ENCODE measurements at places on chromosomes 2 and 18.

DNA sequence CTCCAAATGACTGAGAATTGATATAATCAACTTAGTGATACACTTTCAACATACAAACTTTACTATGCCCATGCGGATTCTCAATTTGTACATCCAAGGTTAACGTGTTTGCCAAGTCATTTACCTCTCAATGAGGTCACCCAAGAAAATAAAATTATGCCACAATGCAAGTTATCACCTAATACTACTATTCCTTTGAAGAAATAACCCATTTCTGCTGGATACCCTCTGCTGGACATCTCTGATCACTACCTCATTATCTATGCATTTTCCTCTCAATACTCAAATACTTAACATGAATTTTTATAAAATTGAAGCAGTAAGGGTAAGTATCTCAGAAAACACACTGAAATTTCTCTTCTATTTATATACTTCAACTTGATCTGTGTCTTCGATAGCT, 12.7 kb downstream of the HNRNPLL start:
- DNase-seq: no peak

- no peak for DNase-seq
Observed at GRCh38 chr18:24631243-24632025, 171.0 kb downstream of the HRH4 start.

DNA sequence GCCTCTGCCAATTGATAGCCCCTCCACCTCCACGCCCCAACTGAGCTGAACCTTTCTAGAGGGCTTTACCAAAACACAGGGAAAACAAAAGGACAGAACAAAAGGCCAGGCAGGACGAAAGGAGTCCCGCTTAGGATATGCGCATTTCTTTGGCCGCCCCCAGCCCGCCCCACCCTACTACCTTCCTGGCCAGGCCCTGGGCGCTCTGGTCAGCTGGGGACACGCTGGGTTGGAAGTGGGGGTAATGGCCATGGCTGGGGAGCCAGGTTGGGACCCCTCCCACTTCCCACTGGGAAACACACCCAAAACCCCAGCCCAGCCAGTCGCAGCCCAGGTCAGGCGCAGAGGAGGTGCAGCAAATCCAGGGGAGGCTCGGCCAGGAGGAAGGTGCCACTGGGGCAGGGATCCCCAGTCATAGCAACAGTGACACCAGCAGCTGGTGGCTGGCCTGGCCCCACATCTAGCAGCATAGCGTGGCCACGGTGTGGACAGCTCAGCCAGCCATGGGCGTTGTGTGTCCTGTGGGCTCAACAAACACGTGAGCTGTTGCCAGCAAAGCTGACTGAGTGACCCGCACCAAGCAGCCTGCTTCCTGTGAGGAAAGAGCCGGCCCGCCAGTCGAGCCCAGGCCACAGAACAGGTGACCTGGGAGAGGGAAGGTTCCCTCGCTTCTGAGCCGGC, 24.6 kb upstream of the B3GNT7 start:
- DNase-seq: no peak

GRCh38 chr2:47206181-47206580, 51.1 kb upstream of the STPG4 start:
- no peak for DNase-seq

DNA sequence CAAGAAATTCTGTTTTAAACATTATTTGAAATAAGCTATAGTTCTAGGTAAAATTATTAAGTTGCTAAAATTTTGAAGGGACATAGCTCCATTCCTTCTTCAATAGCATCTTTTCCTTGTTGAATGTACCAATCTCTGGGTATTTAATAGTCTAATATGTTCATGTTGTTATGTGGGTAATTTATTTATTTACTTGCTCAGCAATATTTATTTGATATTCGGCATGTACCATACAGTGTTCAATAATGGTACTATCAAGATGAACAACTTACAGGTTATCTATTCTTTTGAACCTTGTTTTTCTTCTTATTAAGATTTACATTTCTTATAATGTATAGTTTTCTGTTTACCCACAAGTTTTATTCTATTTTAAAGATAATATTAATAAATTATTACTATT, 1616.8 kb upstream of the PIK3C3 start:
- DNase-seq: no peak

- DNase-seq: no peak
Observed at GRCh38 chr18:22417496-22418188, at the start of gene CTAGE1. CTAGE1 (minus strand) TSS chr18:22417915; CDS start chr18:22417811, 104 bp downstream.

- no peak for DNase-seq
Observed at GRCh38 chr2:12890481-12890991, 173.8 kb downstream of the TRIB2 start.

DNA sequence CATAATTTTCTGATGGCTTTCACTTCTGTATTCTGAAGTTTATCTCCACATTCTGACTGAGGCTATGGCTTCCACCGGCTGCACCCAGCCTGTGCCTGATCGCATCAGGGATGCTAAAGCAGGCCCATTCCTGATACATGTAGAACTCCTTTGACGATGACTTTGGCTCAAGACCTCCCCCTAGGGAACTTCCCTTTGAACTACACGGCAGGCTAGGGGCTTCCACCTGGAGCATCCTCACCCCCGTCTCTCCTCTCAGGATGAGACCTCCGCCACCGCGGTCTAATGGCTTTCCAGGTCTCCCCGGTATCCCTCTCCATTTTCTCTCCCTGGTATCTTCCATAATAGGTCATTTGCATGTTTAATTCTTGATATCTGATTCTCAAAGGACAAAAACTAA, 214.9 kb upstream of the CHST9 start:
- no peak for DNase-seq

DNA sequence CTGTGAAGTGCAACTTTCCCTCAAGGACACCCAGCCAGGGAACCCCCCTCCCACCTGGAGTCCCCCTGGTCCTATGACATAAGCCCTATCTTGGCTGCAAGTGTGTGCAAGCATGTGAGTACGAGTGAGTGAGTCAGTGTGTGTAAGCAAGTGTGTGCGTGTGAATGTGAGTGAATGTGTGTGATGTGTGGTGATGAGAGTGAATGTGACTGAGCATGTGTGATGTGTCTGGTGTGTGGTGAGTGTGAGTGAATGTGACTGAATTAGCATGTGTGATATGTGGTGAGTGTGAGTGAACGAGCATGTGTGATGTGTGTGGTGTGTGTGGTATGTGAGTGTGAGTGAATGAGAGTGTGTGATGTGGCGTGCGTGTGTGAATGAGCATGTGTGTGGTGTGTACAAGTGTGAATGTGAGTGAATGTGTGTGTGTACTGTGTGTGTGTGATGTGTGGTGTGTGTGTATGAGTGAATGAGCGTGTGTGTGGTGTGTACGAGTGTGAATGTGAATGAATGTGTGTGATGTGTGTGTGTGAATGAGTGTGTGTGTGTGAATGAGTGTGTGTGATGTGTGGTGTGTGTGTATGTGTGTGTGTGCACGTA, 68.8 kb upstream of the SMAD7 start:
- DNase-seq: no peak

DNA sequence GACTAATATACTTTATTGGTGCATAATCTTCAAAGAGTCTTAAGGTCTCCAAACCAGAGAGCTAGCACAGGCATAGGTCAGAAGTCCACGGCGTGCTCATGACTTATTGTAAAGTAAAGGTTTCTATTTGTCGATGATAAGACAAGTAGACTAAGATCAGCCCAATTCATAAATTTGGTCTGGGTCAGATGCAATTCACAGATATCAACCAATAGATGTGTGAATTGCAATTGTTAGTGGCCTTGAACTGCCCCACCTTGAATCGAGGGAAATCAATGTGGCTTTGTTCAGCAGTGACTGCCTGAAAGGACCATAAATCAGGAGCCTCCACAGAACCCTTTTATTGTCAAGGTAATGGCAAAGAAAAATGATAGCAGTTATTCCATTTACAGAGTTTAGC, 39.1 kb upstream of the CPS1 start:
- no peak for DNase-seq

DNA sequence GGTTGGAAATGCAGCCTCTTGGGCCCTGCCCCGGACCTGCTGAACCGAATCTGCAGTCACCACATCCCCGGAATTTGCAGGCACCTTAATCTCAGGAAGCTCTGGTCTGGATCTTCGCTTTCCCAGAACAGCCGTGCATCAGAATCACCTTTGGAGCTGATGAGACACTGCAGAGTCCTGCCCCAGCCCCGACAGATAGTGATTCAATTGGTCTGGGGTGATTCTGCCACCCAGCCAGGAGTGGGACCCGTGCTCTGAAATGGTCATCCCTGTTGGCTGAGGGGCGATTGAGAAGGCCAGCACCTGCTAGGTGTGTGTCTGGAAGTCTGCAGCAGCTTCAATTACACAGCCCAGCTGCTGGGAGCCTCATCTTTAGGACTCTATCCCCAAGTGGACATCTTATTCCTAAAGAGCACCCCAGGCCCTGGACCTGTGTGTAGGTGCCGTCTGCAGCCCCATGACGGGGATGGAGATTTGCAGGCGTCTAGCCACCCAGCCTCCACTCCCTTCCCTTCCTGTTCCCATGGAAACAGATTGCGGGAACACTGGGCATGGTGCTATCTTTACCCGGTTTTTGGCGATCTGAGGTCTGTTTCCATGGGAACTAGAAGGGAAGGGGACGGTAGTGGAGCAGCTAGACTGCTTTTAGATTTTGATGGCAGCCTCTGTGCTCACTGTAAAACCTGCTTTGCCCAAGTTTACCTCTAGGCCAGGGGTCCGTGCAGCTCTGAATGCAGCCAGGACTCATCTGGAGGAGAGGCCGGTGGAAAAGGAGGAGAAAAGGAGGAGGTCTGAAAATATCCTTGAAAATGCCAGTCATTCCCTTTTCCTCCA, 156.1 kb downstream of the LDLRAD4 start:
- no peak for DNase-seq

DNA sequence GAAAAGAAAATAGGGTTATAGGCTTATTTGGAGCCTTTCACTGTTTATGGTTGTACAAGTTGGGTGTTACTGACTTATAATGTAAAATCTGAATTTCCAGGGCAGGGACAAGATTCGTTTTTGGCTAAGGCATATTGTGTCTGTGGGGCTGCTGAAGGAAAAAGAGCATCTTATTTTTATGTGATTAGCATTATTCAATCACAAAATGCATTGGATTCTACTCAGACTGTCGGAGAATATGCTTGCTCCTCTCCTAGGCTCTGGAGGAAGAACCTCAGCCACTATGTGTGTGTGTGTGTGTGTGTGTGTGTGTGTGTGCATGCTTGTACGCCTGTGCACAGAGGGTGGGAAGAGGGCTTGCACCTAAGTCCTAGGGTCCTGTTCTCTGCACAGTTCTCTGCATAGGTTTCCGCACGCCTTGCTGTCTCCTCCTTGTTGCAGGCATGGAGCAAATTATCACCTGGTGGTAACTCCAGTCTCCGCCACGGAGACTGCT, 44.3 kb downstream of the AGAP1 start:
- no peak for DNase-seq

GRCh38 chr18:23798249-23798648, 109.0 kb downstream of the LAMA3 start:
- DNase-seq: no peak

DNA sequence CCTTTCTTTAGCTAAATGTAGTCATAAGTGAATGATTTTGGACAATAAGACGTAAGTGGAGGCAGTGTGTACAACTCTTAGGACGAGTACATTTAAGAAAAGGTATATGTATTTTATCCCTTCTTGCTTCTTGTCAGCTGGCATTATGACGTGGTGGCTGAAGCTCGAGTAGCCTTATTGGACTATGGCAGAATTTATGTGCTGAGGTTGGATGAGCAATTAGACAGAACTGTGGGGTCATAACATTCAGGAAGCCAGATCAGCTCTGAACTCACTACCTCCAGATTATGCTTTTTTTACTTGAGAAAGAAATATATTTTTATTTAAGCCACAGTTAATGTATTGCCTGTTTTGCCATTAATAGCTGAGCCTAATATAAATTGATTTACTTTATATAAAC, 661.5 kb downstream of the ERBB4 start:
- peak; percentile 47 for DNase-seq

DNA sequence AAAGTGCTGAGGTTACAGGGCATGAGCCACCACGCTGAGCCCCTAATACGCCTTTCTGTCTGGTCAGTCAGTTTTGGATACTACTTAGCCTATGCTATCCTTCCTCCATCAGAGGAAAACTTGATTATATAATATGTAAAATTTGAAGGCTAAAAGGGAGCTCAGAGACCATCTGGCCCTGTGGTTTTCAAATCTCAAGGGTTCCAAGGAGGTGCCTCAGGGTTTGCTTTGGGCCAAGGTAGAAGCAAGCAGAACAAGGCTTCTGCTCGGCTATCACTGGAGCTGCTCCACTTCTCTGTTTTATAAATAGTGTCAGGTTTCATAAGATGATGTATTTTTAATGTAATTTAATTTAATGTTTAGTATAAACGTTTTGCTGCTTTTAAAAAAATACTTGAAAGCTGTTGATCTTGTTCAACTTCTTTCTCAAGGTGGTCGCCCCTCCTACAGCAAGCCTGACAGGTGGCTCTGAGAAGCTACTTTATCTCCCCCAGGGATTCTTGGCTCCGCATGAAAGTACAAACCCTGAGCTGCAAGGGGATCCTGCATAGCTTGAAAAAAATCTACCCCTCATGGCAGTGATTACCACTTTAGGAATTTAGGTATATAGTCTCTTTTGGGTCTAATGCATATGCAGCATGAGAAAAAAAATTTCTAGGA, 290.3 kb downstream of the CNTNAP5 start:
- DNase-seq: no peak

DNA sequence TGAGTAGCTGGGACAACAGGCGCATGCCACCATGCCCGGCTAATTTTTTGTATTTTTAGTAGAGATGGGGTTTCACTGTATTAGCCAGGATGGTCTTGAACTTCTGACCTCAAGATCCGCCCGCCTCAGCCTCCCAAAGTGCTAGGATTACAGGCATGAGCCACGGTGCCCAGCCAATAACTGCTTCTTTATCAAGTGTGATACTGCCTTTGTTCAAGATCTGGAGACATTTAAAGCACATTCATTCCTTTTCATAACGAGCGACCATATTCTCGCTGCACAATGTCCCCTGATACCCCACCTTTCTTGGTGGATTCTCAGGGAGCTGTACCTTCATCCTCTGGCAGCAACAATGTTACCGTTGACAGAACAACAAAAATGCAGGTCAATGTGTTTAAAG, 75.4 kb downstream of the PIEZO2 start:
- no peak for DNase-seq

- no peak for DNase-seq
Observed at GRCh38 chr18:65567372-65567771, 183.4 kb upstream of the CDH7 start.

Measured in skeletal muscle cell (primary cell).